ENCODE measurements at places on chromosomes 7 and 10. TPM values are rescaled to one million over a fixed set of nuclear protein-coding genes. Genes with fewer than 3 reads are reported as not detected.

DNA sequence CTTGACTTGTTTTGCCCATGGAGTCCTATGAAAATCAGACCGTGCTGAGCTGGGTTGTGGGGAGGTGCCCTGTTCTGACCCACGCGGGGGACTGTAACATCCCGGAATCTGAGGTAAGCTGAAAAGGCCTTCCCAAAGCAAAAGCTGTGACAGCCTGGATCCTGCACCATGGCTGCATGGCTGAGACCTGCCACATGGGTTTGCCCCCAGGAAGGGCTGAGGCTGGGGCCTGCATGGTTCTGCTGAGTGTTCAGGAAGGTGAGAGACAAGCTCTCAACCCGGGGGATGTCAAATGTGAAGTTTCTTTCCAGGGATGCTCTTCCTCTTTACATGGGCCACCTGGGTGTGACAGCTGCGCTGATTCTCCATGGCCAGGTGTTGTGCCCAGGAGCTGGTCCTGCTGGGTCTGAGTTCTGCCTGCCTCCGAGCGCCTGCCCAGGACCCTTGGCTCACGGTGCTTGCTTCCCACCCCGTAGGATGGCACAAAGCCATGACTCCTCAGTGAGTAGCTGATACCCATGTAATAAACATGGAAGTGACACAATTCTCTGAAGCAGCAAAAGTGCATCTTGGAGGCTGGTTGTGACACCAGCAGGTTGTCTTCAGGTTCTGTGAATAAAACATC is 58.3 kb downstream of the VIPR2 start:
- DNase-seq, result no peak

TRIM73 gene
- total RNA-seq, result 2.5 TPM

DNA sequence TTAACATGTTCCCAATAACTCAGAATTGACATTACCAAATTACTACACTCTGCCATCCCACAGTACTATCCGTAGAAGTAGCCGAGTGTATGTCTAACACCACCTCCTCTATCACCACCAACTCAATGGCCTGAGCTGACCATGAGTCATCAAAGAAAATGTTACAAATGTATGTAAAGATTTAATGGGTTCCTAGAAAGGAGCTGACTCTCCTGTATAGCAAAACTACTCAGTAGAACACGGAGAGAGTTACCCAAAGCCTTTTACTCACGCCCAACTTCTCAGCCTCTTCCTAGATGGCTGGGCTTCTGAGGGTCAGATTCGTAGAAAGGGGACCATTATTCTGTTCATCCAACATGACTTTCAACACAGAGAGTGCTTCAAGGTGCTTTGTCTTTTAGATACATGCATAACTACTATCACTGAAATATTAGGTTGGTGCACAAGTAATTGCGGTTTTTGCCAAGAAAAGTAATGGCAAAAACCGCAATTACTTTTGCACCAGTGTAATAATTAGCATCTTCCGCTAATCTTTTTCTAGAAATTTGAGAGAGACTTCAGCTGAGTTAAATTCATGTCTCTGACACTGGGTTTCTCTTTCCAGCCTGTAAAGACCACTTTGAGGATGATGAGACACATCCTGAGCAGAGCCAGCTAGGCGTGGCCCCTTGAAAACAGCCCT is 24.0 kb upstream of the NANOS1 start:
- no peak for DNase-seq

- DNase-seq, result no peak
Observed at GRCh38 chr10:36506697-36507496, 618.5 kb upstream of the ANKRD30A start.

UFSP1 gene
- total RNA-seq, result 4.1 TPM
